Sciatic nerve (tissue), 2 donors: ENCODE measurements at places on chromosomes 5 and 9.

- DNase-seq: no peak
Observed at GRCh38 chr9:128540634-128541360, 11.6 kb upstream of the SPTAN1 start.

GRCh38 chr5:76733049-76733417 lies 17.1 kb downstream of the F2R start:
- no peak for DNase-seq

GRCh38 chr9:115671963-115672305 lies 481.7 kb upstream of the PAPPA start:
- DNase-seq: no peak

DNA sequence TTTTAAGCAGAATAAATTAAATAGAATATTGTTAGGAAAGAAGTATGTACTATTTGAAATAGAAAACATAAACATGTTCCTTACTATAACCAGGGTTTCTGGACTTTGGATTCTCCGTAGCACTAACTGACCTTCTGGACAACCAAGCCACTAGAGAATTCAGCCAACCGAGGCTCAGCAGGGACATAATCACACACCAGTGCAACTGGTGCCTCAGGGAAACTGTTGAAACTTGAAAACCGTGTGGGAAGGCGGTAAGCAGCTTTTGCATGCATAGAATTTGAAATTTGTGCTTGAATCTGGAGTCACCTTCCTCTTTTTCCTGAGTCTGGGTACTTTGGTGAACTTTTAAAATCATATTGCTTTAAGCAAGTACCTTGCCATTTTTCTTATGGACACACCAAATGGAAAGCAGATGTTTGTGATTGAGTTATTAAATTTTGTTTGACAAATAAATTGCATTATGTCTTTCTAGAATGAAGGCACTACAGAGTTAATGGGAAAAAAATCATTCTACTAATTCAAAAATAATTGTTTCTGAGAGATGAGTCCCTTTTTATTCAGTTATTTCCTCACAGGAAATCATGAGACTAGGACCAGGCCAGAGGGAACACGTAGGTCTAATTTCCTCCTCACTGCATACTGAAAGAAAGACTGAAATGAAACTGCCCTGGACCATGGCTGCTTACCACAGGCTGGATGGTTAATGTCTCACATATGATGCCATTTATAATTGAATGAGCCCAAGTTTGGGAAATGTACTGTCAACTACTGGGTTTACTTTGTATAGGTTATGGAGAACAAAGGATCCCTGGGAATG lies 20.6 kb upstream of the SCAMP1 start:
- DNase-seq: no peak

GRCh38 chr5:32029261-32029660 lies 144.9 kb downstream of the GOLPH3 start:
- no peak for DNase-seq

GRCh38 chr5:177547736-177548135 lies 6.6 kb downstream of the FAM193B start:
- DNase-seq: no peak
